ENCODE measurements at places on chromosomes 1 and 21.

DNA sequence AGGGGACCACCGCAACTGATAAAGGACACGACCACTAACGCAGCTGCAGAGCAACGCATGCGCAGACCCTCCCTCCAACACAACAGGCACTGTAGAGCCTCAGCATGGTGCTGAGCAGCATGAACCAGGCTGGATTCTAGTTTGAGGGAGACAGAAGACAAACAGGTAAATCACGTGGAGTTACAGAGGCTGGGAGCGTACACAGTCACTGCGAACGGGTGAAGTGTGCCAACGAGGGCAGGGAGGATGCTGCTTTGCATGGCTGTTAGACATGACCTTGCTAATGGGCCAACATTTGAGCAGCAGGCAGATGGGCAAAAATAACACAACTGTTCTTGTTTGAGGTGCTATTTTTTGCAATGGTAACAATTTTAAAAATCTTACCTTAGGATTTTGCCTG, 55.2 kb upstream of the NADK start:
- no peak for DNase-seq

- no peak for DNase-seq
Observed at GRCh38 chr21:31750843-31751242, 18.9 kb upstream of the SCAF4 start.

DNA sequence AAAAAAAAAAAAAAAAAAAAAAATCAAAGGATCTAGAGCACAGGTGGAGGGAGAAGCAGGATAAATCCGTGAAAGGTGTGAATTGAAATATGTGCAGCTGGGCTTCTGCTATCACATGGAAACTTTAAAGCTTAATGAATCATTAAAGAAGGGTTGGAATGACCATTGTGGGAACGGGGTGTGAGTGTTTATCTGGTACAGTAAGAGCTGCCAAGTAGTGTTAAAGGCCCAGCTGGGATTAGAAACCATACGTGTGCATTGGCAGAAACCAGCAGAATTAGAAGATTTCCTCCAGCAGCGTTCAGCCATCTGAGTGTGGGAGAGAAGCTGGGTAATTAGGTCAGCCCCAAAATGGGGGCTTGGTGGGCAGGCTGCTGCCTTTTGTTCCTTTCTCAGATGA, 13.5 kb downstream of the FALEC start:
- no peak for DNase-seq

DNA sequence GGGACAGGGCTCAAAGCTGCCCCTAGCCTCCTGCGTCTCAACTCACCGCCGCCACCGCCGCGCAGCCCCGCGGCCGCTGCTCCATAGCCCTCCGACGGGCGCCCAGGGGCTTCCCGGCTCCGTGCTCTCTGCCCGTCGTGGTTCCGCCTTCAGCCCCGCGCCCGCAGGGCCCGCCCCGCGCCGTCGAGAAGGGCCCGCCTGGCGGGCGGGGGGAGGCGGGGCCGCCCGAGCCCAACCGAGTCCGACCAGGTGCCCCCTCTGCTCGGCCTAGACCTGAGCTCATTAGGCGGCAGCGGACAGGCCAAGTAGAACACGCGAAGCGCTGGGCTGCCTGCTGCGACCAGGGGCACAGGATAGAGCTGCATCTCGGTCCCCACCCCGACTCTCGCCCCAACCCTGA, at the start of gene TNFRSF25:
Gene TNFRSF25 (minus strand): TSS at position 151 of the 400 bp plus-strand sequence. CDS start 66 bp downstream, at position 85.
- DNase-seq: peak; percentile 59

DNA sequence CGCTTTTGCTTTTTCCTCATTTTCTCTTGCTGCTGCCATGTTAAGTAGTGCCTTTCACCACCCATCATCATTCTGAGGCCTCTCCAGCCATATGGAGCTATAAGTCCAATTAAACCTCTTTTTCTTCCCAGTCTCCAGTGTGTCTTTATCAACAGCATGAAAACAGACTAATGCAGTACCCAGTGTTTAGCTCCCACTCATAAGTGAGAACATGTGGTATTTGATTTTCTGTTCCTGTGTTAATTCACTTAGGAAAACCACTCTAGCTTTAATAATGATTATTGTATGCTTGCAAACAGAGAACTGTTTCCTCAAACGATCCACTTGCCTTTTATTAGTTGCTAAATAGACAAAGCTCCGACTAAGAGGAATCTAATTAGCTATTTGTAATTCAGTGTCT, 43.3 kb downstream of the IL23R start:
- no peak for DNase-seq

GRCh38 chr1:197027359-197027758, 39.7 kb downstream of the F13B start:
- DNase-seq: no peak

DNA sequence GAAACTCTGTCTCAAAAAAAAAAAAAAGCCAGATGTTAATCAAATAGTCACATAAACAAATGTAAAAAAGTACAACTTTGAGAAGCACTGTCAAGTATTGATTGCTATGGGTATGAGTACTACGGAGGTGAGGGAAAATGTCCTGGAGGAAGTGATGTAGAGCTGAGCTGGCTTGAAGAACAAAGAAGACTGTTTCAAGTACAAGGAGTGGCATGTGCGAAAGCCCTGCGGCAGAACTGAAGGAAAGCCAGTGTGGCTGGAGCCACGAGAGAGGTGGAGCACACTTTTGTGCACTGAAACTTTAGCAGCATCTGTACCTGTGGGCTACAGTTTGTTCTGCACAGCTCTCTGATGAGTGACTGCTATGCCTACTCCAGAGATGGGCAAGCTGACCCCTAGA, 5.4 kb upstream of the RPS6KA1 start:
- no peak for DNase-seq

GRCh38 chr1:2350911-2351655, 40.3 kb downstream of the MORN1 start:
- no peak for DNase-seq

DNA sequence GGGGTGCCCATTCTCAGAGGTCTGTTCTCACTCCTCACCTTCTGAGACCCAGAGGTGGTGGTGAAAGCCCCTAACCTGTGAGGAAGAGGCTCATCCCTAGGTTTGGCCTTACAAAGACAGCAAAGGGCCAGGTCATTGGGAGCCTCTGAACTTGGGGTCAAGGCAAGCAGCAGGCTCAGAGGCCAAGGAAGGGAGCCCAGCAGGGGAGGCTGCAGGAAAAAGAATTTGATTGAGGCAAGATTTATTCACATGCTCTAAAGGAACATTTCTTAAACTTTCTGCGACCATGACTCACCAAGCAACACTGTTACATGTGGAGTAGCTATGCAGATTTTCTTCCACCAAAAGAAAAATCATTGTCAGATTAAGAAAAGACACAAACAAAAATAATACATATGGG, 132.5 kb upstream of the SYT6 start:
- DNase-seq: no peak

DNA sequence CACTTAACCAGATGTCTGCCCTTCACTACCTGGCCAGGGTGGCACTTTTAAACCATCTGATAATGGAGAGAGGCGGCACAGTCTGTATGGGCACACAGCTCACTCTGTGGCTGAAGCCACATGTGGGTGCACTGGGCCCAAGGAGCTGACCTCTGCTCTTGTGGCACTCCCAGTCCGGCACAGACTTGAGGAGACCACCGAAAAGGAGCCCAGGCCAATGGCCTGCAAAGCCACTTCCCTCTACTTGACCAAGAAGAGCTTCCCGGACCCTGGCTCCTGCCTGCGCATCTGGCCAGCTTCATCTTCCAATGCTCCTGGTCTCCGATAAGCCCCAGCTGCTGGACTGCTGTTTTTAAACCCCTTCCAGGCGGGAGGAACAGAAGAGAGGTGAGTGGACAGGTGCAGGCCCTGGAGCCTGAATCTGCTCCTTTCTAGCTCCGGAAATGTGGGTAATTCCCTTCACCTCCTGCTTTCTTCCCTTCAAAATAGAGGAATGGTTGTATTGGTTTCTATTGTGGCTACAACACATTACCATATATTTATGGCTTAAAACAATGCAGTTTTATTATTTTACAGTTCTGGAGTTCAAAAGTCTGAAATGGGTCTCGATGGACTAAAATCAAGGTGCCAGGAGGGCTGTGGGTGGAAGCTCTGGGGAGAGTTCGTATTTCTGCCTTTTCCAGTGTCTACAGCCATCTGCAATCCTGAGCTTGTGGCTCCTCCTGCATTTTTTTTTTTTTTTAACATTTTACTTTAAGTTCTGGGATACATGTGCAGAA, 11.6 kb downstream of the GNG4 start:
- no peak for DNase-seq

DNA sequence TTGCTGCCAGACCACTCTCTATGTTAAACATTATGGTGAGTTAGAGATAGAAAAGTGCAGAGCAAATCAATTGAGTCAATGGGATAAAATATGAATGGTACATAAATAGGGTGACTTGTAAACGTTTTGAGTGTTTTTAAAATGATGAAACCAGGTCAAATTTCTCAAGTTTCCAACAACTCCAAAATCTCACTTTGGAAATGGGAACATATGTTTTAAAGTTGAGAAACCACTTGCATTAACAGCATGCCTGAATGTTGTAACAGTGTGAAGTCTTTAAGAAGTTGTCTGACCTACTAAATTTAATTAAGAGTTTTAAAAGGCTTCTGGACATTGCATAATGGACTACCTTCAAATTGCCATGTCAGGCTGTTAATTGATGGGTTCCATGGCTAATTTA, 33.6 kb upstream of the RAVER2 start:
- no peak for DNase-seq

GRCh38 chr1:27906759-27907158, 28.0 kb upstream of the SMPDL3B start:
- no peak for DNase-seq

GRCh38 chr1:223819730-223820514, 25.8 kb downstream of the TP53BP2 start:
- no peak for DNase-seq

DNA sequence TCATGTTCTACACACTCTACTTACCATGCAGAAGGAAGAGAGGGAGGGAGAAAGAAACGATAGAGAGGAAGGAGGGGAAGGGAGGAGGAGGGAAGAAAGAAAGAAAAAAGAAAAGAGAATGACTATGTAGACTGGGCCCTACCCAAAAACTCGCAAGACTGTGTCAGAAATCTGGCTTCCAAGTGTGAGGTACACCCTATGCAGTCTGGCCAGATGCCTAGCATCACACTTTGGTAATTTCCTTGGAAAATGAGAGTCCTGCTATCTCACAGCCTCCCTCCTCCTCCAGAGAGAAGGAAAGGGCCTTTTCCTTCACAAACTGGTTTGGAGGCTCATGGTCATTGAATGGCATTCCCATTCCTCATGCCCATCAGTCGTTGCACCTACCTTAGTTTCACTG, 86.4 kb upstream of the LRRC8D start:
- DNase-seq: no peak

GRCh38 chr21:16633831-16634459, 878.9 kb upstream of the CXADR start:
- DNase-seq: no peak

DNA sequence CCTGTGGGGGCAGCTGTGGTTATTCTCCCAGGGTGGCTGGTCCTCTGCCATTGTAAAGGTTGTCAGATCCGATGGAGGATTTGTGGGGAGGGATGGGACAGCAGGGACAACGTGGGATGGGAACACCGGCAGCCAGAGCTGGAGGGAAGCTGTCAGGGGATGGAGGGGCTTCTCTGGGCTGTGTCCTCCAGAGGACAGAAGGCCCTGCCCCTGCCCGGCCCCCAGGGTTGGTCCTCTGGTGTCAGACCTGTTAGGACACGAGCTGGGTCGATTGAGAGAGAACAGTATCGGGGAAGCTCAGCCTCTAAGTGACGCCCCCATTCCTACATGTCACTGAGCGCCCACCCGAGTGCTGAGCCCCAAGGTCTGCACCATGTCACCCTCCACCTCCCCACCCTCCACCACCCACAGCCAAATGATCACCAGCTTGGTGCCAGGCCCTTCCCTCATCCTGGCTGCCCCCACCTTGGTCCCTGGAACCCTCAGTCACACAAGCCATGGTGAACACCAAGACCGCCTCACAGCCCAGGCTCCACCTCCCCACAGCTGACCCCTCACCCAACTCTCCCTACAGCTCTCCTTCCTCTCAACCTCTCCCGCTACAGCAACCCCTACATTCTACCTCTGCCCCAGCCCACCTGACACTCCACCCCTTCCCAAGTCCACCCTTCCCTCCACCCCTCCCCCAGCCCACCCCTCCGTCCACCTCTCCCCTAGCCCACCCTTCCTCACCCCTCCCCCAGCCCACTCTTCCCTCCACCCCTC, 244.4 kb downstream of the MATN1 start:
- DNase-seq: no peak

GRCh38 chr1:53077599-53077965, 15.6 kb downstream of the PODN start:
- DNase-seq: no peak

- DNase-seq: no peak
Observed at GRCh38 chr1:67939942-67940341, 106.7 kb upstream of the GNG12 start.

DNA sequence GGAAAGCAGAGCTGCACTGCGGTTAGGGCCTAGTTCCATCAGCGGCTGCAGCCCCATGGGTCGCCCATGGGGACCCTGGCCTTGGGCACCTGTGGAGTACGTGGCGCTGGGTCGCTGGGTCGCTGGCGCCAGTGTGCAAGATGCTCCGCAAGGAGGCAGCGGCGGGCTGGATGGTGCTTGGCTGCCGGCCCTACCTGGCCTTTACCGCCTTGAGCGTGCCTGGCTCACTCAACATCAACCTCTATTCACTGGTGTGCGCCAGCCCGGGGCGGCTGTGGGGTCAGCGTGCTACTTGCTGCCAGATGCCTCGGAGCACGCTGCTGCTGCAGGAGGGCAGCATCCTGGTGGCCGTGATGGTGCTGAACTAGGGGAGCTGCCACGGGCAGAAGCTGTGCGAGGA, 85.1 kb upstream of the RHOU start:
- no peak for DNase-seq

- DNase-seq: no peak
Observed at GRCh38 chr1:925561-926421, 2.1 kb downstream of the SAMD11 start.

- no peak for DNase-seq
Observed at GRCh38 chr1:115183158-115183557, 93.9 kb upstream of the TSPAN2 start.

GRCh38 chr1:52670604-52671003, 27.5 kb downstream of the COA7 start:
- no peak for DNase-seq

GRCh38 chr1:244316407-244316806, 135.3 kb downstream of the ADSS2 start:
- no peak for DNase-seq

- DNase-seq: no peak
Observed at GRCh38 chr1:58814251-58815068, 30.6 kb upstream of the JUN start.

GRCh38 chr1:160486453-160486852, 36.6 kb downstream of the SLAMF6 start:
- DNase-seq: no peak

DNA sequence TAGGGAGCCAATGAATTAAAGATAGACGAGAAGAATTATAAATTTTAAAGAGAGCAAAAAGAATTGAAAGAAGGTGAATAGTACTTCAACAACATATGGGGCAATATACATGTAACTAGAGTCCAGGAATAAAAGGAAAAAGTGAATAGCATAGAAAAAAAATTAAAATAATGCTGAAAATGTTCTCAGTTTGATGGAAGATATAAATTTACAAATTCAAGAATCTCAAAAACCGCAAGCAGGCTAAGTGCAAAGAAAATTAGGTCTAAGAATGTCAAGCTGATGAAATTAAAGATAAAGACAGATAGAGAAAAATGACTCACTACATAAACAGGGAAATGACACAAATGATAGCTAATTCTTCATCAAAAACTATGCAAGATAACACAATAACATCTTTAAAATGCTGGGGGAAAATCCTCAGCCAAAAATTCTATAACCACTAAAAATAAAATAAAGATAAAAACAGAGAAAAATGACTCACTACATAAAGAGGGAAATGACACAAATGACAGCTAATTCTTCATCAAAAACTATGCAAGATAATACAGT, 326.3 kb downstream of the TBX15 start:
- no peak for DNase-seq

- no peak for DNase-seq
Observed at GRCh38 chr21:41349126-41349525, 12.7 kb upstream of the MX2 start.

Data from T-helper 1 cell (primary cell).